ENCODE measurements at places on chromosomes 13 and 19.

DNA sequence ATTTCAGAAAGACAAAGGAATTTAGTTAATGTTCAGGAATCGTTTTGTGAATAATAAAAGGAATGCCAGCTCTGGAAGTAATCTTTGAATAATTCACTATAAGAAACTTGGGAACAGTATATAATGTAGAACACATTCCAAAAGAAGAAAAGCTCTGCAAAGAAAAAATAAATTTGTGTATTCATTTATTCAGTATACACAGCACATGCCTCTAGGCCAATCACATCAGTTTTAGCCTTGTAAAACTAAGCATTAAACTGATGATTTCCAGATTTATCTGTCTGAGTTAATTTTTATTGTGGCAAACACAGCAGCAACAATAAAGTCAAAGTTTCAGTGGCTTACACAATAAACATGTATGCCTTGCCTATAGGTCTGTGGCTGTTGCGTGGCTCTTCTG lies 5.7 kb upstream of the RXFP2 start:
- DNase-seq = no peak

GRCh38 chr13:20311596-20311995 lies 79.5 kb upstream of the GJB6 start:
- DNase-seq = no peak

- DNase-seq = no peak
Measured at GRCh38 chr13:44523146-44524015, 52.7 kb downstream of the TSC22D1 start.

GRCh38 chr13:92952161-92952560 lies 274.4 kb upstream of the GPC6 start:
- no peak for DNase-seq

- DNase-seq = no peak
Measured at GRCh38 chr19:11209839-11210655, 12.7 kb upstream of the KANK2 start.

DNA sequence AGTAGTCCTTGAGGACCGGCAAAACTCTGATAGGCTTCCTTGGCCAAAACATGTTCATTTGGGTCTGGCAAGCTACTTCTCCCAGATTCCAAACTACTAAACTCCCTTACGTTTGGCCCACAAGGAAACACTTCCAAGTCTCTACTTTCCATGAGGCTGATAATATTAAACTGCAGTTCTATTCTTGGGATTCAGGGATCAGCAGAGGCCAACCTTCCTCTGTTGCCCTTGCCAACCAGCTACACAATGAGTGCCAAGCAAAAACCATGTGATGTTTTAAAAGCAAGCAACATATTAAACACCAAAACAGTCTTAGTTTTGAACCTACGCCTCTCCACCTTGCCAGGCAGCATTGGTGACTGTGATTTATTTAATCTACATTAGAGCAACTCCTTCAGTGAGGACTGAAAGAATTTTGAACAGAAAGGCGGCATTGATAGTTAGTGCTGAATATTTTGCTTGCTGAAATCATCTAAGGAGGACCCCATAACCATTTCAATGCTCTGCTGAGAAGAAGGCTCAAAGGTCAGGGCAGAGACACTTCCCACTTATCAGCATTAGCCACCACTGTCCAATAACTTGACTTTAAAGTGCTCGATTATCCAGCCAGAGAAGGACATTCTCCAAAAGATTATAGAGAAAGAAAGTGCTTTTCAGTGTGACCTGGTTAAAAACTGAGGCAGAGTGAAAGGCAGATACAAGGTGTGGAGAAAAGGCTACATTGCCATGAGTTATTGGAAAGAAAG lies 287.1 kb downstream of the TBC1D4 start:
- no peak for DNase-seq

- DNase-seq = no peak
Measured at GRCh38 chr13:29679396-29680053, 84.0 kb upstream of the SLC7A1 start.

- DNase-seq = no peak
Measured at GRCh38 chr13:110475117-110475516, 86.4 kb downstream of the RAB20 start.

- DNase-seq = no peak
Measured at GRCh38 chr19:22256856-22257255, 29.4 kb upstream of the ZNF729 start.

DNA sequence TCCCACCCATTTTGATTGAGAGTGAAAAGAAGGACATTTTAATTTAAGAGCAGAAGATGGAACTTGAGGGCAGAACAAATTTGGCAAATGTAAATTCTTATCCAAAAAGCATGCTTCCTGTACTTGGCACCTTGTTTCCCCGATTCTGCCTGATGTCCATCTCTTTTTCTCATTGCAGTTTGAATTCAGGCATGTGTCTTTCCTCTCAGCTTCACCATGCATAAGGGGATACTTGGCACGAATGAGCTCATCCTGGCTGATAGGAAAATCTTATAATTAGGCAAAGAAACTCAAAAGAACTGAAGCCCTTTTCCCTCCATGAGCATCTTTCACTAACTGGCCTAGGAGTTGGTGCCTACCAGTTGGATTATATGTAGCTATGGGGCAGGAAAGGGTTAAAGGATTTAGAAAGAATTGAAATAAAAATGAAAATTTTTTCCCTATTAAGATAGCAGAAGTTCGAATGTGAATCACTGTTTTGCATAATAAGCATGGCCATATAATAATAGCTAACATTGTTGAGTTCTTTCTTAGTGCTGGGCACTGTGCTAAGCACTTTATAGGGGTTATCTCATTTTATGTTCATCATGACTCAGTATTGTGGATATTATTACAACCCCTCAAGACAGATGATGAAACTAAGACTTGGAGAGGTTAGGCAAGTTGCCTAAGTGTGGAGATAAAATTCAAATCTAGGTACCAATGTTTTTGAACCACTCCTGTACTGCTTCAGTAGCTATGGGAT lies 386.6 kb downstream of the KCNRG start:
- DNase-seq = no peak

- DNase-seq = no peak
Measured at GRCh38 chr13:29858667-29859066, 8.2 kb upstream of the UBL3 start.

DNA sequence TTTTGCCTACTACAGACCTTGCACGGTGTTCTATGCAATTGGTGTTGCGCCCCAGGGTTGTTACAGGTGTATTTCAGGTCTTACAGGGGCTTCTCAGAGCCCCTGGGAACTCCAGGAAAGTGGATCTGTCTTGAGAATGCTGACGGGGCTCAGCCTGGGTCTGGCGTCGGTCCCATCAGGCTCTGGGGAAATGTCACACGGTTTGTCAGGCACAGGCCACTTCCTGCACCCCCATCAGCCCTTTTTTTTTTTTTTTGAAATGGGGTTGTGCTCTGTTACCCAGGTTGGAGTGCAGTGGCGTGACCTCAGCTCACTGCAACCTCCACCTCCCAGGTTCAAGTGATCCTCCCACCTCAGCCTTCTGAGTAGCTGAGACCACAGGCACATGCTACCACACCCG lies 13.2 kb downstream of the CLEC4G start:
- DNase-seq = no peak

- DNase-seq = no peak
Measured at GRCh38 chr13:80141123-80141849, 199.6 kb downstream of the SPRY2 start.
